ENCODE measurements at places on chromosomes 13 and 19.

DNA sequence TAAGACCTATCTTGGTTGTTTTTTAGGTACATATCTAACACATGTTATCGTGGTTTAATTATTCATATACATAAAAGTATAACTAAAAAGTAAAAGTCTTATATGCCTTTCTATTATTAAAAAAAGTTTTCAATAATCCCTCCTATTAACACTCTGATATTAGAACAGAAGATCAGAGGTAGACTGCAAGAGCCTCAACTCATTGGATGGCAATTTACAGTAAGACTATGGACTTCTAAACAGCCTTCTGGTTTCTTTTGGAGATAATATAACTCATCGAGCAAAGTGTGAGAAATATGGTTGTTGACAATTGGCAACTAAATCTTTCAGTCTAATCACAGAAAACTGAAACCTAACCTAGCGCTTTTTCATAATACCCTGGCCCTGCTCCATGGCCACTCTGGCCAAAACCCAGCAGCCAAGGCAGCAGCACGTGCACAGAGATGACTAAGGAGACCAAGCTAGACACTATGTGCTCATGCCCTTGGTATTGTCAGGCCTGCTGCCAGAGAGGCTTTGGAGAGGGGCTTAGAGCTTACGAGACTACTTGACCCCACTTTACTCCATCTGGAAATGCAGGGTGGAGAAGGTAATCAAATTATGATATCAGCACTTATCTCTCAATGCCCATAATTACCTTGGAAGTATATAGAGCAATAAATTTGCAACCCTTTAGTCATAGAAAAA is 40.6 kb upstream of the EEF1AKMT1 start:
- peak; percentile 78 for DNase-seq

DNA sequence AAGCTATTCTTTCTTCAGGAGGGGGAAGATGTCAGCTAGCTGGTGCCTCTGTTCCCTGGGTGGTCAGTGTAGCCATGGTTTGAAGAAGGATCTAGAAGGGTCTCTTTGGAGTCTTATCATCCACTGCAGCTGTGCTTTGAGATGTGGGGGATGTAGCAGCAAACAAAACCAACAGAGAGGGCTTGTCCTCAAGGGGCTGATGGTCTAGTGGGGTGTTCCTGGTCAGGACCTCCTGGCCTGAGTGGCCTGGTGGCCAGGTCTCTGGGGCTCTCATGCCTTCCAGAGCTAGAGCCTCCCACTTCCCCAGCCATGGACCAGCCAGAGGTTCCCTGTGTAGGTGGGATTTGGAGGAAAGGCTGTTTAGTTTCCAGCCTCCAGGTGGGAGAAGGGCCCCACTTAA is 40.3 kb downstream of the LYL1 start:
- DNase-seq: no peak

DNA sequence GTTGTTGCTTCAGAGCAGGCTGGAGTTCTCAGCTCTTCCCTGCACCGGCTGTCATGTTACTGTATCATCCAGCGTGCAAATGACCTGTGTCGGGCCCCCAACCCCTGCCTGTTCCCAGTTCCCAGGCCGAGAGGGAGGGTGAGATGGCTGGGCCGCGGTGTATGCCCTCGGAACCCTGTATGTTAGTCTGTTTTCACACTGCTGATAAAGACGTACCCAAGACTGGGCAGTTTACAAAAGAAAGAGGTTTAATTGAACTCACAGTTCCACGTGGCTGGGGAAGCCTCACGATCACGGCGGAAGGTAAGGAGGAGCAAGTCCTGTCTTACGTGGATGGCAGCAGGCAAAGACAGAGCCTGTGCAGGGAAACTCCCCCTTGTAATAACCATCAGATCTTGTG is 10.9 kb downstream of the TMEM255B start:
- peak; percentile 37 for DNase-seq

DNA sequence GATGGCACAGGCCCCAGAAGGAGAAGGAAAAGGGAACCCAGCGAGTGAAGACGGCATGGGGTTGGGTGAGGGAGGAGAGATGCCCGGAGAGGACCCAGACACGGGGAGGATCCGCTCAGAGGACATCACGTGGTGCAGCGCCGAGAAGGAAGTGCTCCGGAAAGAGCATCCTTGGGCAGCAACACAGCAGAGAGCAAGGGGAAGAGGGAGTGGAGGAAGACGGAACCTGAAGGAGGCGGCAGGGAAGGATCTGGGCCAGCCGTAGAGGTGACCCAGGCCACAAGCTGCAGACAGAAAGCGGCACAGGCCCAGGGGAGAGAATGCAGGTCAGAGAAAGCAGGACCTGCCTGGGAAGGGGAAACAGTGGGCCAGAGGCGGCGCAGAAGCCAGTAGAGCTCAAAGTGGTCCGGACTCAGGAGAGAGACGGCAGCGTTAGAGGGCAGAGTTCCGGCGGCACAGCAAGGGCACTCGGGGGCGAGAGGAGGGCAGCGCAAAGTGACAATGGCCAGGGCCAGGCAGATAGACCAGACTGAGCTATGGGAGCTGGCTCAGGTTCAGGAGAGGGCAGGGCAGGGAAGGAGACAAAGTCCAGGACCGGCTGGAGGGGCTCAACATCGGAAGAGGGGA is 1.1 kb downstream of the PPP1R12C start:
- DNase-seq: peak; percentile 64

- DNase-seq: no peak
Observed at GRCh38 chr13:23754506-23754905, 134.7 kb downstream of the MIPEP start.

DNA sequence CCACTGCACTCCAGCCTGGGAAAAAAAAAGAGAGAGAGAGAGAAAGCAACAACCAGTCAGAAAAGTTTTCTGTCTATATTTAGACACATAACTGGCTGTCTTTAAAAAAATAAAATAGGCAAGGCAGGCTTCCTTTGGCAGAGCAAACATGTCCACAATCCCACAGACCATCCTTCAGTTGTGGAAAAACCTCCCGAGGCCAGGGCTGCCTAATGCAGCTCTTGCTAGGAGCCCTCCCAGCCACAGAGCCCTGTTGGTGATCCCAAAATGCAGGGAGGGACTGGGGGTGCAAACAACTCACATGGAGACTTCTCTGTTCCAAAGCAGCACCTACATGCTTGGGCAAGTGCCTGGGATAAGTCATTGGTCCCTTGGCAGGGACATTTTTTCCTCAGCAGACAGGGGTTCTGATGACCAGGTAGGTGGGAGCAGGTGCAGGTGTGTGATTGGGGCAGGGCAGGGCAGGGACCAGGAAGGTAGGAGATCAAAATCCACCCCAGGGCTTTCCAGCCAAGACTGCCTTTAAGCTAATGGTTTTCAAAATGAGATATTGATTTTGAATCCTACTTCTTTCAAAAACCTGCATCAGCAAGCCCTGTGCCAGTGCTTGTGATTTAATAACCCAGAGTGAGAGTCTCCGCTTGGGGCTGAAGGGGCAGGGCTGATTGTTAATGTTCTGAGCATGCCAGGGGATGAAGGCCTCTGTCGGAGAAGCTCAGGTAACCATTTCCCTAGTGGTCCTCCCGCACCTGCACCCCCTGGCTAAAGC is 178.5 kb downstream of the USP12 start:
- DNase-seq: no peak

GRCh38 chr13:22111961-22112360 is 441.1 kb downstream of the FGF9 start:
- DNase-seq: no peak

DNA sequence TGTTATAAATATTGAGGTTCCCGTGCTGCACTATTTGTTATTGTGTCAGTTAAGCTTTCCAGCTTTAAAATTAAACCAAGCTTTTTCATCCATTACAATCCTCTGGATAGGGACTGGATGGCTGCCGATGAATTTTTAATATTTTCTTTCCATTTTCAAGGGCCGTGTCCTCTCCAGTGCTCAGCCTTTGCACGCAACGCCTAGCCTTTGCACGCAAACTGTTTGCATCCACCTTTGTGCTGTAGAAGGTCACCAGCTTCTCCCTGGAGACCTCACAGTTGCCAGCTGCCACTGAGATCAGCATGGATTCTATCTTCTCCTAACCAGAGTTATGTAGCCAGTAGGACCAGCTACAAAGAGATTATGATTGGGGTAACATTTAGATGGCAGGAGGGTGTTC is 240.5 kb downstream of the SLC7A1 start:
- DNase-seq: no peak

DNA sequence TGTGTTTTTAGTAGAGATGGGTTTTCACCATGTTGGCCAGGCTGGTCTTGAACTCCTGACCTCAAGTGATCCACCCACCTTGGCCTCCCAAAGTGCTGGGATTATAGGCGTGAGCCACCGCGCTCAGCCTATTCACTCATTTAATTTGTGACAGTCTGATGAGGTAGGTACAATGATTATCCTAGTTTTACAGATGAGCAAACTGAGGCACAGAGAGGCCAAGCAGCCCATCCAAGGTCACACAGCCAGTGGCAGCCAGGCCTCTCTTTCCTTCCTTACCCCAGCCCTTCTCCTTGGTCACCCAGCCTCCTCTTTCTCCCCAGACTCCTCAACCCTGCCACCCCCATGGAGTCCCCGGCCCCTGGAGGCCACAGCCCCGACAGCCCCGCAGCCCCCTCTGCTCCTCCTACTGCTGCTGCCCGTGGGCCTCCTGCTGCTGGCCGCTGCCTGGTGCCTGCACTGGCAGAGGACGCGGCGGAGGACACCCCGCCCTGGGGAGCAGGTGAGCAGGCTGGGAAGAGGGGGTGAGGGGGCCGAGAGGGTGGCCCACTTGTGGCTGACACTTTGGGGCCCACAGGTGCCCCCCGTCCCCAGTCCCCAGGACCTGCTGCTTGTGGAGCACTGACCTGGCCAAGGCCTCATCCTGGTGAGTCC is 6.1 kb downstream of the FLT3LG start:
- no peak for DNase-seq

- DNase-seq: peak; percentile 63
Observed at GRCh38 chr13:45179428-45179827, 21.4 kb downstream of the KCTD4 start.

DNA sequence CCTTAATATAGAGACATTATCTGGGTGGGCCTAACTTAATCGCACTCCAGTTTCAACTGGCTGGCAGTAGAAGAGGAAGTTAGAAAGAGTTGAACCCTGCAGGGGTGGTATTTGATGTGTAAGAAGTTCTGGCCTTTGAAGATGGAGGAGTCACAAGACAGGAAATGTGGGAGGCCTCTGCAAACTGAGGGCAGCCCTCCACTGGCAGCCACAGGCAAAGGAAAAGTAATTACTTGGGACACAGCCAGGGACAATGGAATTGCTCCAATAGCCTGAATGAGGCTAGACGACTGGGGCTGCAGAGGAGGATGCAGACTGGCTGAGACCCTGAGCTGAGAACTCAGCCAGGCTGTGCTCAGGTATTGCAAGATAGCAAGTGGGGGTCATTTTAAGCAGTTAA is 703.3 kb upstream of the ARGLU1 start:
- peak; percentile 51 for DNase-seq

GRCh38 chr19:47230054-47230920 is 712 bp downstream of the BBC3 start:
- peak; percentile 55 for DNase-seq

- DNase-seq: no peak
Observed at GRCh38 chr13:30346153-30346788, 38.9 kb upstream of the KATNAL1 start.

GRCh38 chr19:7522923-7523667 is 671 bp downstream of the MCOLN1 start:
- DNase-seq: peak; percentile 16

DNA sequence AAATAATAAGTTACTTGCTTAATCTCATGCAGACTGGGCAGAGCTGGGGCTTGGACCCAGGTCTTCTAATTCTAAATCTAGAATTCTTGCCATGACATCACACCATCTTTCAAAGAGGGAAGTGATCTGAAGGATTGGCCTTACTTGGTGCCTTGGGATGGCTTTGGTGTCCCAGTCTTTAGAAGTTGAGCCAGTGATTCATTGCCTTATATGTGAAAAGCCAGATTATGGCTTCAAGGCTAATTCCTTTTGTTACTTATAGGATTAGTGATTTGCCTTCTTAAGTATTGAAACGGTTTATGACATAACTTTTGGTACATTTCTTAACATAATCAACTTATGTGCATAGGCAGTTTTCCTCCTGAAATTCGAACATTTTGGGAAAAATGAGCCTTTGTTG is 14.9 kb downstream of the COG3 start:
- no peak for DNase-seq

DNA sequence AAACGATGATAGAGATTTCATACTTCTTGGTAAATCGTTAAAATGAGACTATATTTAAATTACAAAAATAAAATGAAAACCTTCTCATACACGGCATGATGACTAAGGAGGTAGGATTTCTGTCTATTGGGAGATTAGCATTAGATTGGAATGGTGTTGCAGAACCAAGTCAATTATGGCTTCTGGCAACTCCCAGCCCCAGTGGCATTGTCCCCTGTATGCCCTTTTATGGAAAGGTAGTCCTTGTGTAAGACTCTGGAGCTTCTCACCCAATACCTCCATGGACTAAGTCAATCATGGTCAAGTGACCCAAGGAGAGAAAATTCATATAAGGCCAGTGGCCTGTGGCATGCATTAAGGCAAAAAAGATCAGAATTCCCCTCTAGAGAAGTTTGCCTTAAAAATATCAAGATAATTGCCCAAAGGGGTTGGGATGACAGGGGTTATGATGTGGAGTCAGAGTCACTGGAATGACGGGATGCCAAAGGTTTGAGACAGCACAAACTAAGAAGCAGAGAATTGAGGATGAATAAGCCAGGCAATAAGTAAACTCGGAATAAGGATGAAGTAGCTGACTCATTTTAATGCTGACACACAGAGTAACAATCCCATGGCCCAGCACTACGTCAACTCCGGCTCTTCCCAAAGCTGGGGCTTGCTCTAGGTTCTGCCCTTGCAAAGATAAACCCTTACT is 57.8 kb upstream of the POSTN start:
- DNase-seq: peak; percentile 99

GRCh38 chr19:38759590-38760003 is 13.7 kb downstream of the LGALS7 start:
- DNase-seq: peak; percentile 64

DNA sequence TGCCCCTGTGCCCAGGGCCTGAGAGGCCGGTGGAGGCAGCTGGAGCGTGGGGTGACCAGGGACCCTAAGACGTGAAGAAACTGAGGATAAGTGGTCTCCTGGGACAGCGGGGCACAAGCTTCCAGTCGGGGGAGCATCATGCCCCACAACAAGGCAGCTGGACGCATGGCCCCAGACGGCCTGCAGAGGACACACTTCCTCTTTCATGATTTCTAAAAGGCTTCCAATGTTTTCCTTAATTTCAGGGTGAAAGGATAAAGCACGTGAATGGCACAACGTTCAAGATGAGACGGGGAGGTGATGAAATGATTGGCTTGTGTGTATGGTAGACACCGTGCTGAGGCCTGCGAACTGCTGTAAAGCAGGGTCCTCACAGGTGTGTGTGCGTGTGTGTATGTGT is 20.2 kb upstream of the MYDGF start:
- no peak for DNase-seq

GRCh38 chr13:92158346-92158745 is 759.9 kb downstream of the GPC5 start:
- peak; percentile 49 for DNase-seq

DNA sequence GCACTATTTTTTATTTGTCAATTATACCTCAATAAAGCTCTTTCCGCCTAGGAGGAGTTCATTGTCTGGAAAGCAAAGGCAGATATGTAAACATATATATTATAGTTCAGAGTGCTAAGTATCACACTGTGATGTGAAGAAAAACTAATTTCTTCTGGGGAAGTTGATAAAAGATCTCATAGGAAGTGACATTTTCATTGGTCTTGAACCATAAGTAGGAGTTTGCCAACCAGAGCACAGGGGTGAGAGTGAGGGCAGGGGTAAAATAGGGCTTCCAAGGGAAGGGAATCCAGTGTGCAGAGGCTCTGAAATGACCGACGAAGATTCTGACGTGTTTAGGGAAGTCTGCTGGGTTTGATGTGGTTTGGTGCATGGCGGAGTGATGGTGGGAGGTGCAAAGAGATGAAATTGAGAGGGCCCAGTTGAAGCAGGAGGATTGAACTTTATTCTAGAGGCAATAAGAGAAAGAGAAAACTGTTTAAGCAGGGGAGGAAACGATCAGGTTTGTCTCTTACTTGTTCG is 780 bp upstream of the GTF2F2 start:
- peak; percentile 25 for DNase-seq

Data from kidney tubule cell (primary cell).